ENCODE measurements at places on chromosomes 2 and 18. TPM values are rescaled to one million over a fixed set of nuclear protein-coding genes. Genes with fewer than 3 reads are reported as not detected.

Gene EVX2
- not detected for total RNA-seq

Gene TMEM37
- not detected for total RNA-seq

Gene LRRTM1
- total RNA-seq = not detected

Gene LYPD6B
- not detected for total RNA-seq

Gene SRD5A2
- total RNA-seq = not detected

Gene SOX11
- not detected for total RNA-seq

Gene SLC40A1
- total RNA-seq = 4.5 TPM

Gene KIAA2012
- total RNA-seq = not detected

Gene HOXD3
- total RNA-seq = not detected

Gene RUFY4
- total RNA-seq = 0.84 TPM
